Thymus (tissue), 14 donors: ENCODE measurements at places on chromosomes 11 and 22. TPM values are rescaled to one million over a fixed set of nuclear protein-coding genes. Genes with fewer than 3 reads are reported as not detected.

The OR52N4 gene
- 0.09 TPM for total RNA-seq

The CCDC116 gene
- total RNA-seq: 0.09 TPM

The B4GAT1 gene
- total RNA-seq: 9.9 TPM

The APOA5 gene
- total RNA-seq: 0.05 TPM

The MAJIN gene
- 0.14 TPM for total RNA-seq

The KLHDC7B gene
- total RNA-seq: 6.0 TPM

The DENND5A gene
- 45.8 TPM for total RNA-seq

The EIF3L gene
- total RNA-seq: 698 TPM

The SCGB1C1 gene
- not detected for total RNA-seq

The OR51B4 gene
- not detected for total RNA-seq

The CCDC87 gene
- total RNA-seq: 0.14 TPM

The FOLR2 gene
- 27.8 TPM for total RNA-seq
